ENCODE measurements at places on chromosomes 1 and 21. TPM values are rescaled to one million over a fixed set of nuclear protein-coding genes. Genes with fewer than 3 reads are reported as not detected.

The MMP23B gene
- 3.4 TPM for polyA plus RNA-seq

The TNN gene
- not detected for polyA plus RNA-seq

The CFHR5 gene
- polyA plus RNA-seq = not detected

The SYT2 gene
- not detected for polyA plus RNA-seq

The ZBTB8B gene
- polyA plus RNA-seq = not detected

The CD52 gene
- 7,622 TPM for polyA plus RNA-seq

The LCK gene
- 937 TPM for polyA plus RNA-seq

The LCE1A gene
- polyA plus RNA-seq = not detected

The OVAAL gene
- polyA plus RNA-seq = not detected

The C1orf105 gene
- polyA plus RNA-seq = not detected

The SUCO gene
- 15.3 TPM for polyA plus RNA-seq

Measured in CD8-positive, alpha-beta memory T cell (primary cell).